Stimulated activated CD4-positive, alpha-beta T cell treated with anti-CD3 and anti-CD28 coated beads, TNF-alpha, amount 100 ng/mL, for 24 hours (primary cell): ENCODE measurements at places on chromosomes 1 and 21.
A peak's percentile ranks its signal among the peaks of the same experiment; 100 is the strongest.

- no peak for DNase-seq
Observed at GRCh38 chr1:222821239-222821638, 6.4 kb downstream of the DISP1 start.

DNA sequence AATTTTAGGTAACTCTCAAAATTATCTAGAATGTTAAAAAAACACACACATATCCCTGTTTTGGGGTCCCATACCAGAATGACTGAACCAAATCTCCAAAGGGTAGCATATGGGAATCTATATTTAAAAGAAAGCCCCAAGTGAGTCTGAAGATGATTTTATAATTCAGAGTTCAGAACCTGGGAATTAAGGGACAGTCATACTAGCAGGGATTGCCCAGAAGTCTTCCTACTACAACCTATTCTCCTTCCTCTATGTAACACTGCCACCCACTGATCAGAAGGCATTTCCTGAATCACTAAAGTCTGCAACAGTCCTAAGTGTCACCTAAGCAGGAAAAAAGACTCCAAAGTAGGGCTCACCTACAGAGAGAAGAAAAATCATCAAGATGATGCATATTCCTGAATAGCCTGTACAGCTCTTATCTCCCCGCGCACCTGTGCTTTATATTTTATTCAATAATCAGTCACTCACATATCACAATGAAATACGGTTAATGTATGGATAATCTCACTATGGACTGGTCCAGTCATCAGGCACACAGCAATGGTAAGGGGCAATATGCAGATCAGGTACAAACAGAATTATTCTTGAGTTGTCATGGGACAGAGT lies 4.9 kb downstream of the RGS1 start:
- DNase-seq: no peak

- peak; percentile 43 for DNase-seq
Observed at GRCh38 chr1:205061665-205062069, 18.7 kb downstream of the CNTN2 start.

DNA sequence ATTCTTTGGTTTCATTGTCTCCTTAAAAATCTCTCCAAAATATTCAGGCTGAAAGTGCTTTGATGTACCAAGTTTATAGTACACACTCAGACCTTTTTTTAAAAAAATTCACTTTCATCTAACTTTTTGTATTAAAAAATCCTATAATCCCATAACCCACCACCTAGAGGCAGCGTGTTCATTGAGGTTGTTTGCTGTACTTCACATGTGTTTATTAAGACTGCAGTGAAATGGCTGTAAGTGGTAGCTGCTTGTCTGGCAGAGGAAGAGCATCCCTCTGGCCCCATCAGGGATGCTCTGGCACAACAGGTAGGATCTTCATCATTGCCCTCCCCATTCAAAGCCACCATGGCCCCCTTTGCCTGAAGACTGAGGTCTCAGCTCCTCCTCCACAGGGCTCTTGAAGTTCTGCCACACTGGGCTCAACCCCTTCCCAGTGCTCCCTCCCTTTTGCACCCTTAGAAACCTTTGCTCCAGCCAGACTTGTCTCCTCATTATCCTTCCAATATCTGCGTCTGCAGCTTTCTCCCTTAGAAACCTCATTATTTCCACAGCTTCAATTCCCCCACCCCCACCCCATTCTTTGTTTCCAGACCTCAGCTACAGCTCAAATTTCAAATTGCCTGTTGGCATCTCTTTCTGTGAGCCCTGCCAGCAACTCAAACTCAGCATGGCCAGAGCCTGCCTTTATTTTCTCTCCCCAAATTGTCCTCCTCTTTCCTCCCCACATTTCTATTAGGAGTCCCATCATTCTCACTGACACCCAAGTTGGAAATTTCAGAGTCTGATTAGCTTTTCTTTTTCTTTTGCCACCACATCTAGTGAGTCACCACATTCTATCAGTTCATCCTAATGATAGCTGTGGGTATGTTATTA lies 369.6 kb upstream of the USP24 start:
- DNase-seq: no peak

DNA sequence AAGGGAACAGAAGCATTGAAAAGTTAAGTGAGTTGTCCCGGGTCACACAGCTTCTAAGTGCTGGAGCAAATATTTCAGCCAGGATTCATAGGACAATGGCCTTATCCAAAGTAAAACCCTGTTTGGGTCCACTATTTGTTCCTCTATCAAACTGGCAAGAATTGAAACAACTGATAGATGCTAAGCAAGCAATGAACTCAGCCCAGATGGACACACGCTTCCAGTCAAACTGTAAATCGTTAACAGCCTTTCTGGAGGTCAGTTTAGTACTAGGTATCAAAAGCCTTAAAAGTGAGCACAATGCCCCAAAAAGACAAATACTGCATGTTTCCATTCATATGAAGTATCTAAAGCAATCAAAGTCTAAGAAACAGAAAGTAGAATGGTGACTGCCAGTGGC lies 779 bp upstream of the SVBP start:
- no peak for DNase-seq

GRCh38 chr21:29025328-29025713 lies 853 bp downstream of the USP16 start:
- DNase-seq: no peak

- DNase-seq: no peak
Observed at GRCh38 chr1:239457491-239458143, 71.2 kb downstream of the CHRM3 start.

- no peak for DNase-seq
Observed at GRCh38 chr1:100516857-100517256, 21.1 kb upstream of the GPR88 start.

GRCh38 chr1:174766727-174767126 lies 233.0 kb upstream of the CACYBP start:
- DNase-seq: no peak

DNA sequence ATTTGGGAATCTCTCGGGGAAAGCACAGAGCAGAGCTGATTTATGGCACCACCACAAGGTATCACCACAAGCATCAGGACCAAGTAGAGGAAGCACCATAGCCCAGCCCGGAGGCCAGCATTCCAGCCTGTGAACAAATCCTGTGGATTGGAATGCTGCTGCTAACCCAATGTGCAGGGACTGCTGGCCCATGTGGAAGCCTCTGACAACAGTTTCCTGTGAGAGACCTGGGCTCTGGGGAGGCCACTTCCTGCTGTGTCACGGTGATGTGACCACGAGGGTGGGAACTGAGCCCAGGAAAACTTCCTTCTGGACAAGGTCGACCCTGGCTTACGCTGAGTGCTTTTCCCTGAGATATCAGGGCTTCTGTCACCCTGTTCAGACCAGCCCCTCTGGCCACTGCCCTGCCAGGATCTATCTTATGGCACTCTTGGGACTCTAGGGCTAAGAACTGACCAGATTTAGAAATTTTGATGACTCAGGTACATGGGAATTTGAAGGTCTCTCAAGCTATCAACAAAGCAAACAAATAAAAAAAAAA lies 88.3 kb upstream of the NGF start:
- no peak for DNase-seq

- no peak for DNase-seq
Observed at GRCh38 chr1:94183197-94183815, 54.1 kb downstream of the ARHGAP29 start.

DNA sequence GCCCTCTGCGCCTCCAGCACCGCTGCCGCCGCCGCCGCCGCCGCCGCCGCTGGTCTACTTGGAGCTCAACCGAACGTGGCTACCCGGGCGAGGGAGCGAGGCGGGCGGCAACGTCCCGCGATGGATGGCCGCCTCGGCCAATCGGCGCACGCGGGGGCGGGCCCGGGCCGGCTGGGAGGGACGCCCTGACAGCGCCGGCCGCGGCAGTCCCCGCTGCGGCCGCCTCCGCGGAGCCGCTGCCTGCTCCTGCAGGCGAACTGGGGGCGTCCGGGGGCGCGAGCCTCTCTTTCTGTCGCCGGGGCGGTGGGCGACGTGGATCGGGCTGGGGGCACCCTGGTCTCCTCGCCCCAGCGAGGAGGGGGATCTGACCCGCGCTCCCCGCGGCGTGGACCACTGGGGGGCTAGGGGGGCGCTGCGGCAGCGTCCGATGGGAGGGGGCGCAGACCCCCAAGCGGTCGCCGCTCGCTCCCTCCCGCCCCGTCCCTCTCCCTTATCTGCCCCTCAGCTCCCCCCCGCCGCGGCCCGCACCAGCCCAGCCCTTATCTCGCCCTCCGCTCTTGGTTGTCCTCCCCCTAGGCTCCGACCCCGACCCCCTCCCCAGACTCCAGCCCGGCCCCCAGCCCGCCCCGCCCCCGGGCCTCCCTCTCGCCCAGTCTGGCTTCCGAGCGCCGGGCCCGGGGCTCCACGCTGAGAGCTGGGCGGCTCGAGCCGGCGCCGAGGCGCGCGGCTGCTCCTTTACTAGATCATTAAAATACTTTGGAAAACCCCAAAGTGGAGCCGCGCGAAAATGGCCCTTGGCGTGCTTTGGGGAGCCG lies at the start of gene SSBP3:
Gene SSBP3, minus strand, starts transcription at position 56 of the 815 bp plus-strand sequence.
- DNase-seq: peak; percentile 77

GRCh38 chr1:82321794-82322193 lies 521.1 kb downstream of the ADGRL2 start:
- no peak for DNase-seq

DNA sequence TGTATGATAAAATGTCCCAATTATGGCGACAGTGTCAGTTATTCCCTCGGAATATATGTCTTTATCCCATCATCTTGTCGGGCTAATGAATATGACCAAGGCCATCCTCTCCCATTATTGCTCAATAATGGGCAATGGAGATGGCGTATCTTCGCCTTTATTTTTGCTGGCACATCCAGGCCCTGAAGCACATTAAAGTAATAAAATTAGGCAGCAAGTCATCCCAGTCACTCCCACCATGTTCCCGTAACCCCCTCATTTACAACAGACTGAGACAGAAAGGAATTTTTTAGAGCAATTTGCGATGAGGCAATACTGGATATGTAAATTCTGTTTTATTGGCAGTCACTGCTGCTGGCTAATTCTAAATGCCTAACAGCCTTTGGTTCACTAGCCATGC lies 35.3 kb downstream of the CLIC6 start:
- DNase-seq: no peak

DNA sequence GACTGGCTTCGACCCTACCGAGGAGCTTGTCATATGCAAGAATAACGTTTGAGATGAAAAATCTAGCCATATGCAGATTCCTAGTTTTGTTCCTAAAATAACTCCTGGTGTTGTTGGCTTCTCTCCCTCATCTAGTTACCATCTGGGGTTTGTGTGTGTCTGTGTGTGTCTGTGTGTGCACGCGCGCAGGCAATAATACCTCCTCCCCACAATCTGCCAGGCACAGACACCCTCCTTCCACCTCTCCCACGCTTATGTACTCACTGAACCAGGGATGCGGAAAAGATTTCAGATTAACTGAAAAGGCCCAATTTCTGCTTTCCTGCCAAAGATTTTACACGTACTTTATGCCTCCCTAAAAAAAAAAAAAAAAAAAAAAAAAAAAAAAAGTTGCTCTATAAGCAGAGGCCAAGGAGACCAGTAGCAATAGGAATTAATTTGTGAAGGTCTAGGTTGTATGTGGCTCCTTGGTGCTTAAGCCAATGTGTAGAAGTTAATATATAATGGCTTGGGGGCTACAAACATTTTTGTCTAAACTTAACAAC lies 452.7 kb downstream of the NUF2 start:
- DNase-seq: no peak

DNA sequence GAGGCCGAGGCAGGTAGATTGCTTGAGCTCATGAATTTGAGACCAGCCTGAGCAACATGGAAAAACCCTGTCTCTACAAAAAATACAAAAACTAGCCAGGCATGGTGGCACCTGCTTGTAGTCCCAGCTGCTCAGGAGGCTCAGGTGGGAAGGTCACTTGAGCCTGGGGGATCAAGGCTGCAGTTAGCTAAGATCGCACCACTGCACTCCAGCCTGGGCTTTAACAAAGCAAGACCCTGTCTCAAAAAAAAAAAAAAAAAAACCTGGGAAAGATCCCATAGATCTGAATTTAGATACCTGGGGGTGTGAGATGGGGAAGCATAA lies 32.9 kb downstream of the NIBAN1 start:
- DNase-seq: no peak

GRCh38 chr1:154349121-154349520 lies 23.8 kb downstream of the ATP8B2 start:
- DNase-seq: no peak

GRCh38 chr1:47227341-47228232 lies 4.4 kb downstream of the TAL1 start:
- no peak for DNase-seq

GRCh38 chr1:42837709-42838108 lies 8.7 kb upstream of the ZNF691 start:
- DNase-seq: no peak

GRCh38 chr1:156193208-156193487 lies 756 bp upstream of the SLC25A44 start:
- DNase-seq: no peak

GRCh38 chr1:231040800-231041718 lies 1.0 kb upstream of the FAM89A start:
- no peak for DNase-seq

GRCh38 chr1:47222476-47222875 lies 9.5 kb downstream of the TAL1 start:
- DNase-seq: no peak

DNA sequence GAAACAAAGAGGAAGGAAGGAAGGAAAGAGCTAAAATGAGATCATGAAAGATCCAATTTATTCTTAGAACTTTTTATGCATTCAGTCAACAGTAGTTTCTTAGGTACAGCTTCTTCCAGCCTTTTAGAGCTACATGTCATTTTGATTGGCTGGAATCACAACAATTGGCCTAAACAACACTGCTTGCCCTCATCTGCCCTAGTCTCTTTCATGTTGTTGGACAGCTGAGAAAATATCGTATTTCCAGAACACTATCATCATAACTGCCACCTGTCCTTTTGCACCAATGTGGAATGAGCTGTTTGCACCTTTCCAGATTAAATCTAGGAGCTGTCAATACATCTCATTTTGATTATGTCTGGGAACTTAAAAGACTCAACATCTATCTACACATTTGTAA lies 161.7 kb downstream of the TGFBR3 start:
- DNase-seq: no peak
